RPMI7951 (cell line): ENCODE measurements at places on chromosomes 4 and X. TPM values are rescaled to one million over a fixed set of nuclear protein-coding genes. Genes with fewer than 3 reads are reported as not detected.

CXorf49 gene
- not detected in 2 replicates for total RNA-seq

ART3 gene
- 0.24 TPM in 1 of 2 replicates, not detected in the other for total RNA-seq

ASB9 gene
- 12.3 and 17.5 TPM in 2 replicates for total RNA-seq

SSX4 gene
- total RNA-seq: 0.36 TPM in 1 of 2 replicates, not detected in the other

F9 gene
- not detected in 2 replicates for total RNA-seq

SYTL5 gene
- total RNA-seq: 4.2 and 4.3 TPM in 2 replicates

FANCB gene
- total RNA-seq: 13.1 and 16.2 TPM in 2 replicates

C1QTNF7 gene
- total RNA-seq: not detected in 2 replicates

SHOX gene
- total RNA-seq: not detected in 2 replicates

KDR gene
- under 0.01 and 0.10 TPM in 2 replicates for total RNA-seq

POU3F4 gene
- not detected in 2 replicates for total RNA-seq

PDGFRA gene
- 16.9 and 18.0 TPM in 2 replicates for total RNA-seq

MAGEA10 gene
- 0.60 and 0.88 TPM in 2 replicates for total RNA-seq

ENPP6 gene
- not detected in 2 replicates for total RNA-seq

SMAD1 gene
- 10.9 and 11.4 TPM in 2 replicates for total RNA-seq

MAP3K15 gene
- total RNA-seq: not detected in 2 replicates

TMEM128 gene
- 20.2 and 30.1 TPM in 2 replicates for total RNA-seq

CXCL3 gene
- 1.1 and 1.8 TPM in 2 replicates for total RNA-seq

UGT2A1 gene
- not detected in 2 replicates for total RNA-seq

SLC6A14 gene
- not detected in 2 replicates for total RNA-seq

ARX gene
- total RNA-seq: not detected in 2 replicates

CRMP1 gene
- total RNA-seq: under 0.01 TPM in 1 of 2 replicates, not detected in the other

RHOXF2B gene
- total RNA-seq: 0.24 TPM in 1 of 2 replicates, not detected in the other

ITGB1BP2 gene
- total RNA-seq: 0.96 and 0.98 TPM in 2 replicates

FHDC1 gene
- 0.36 and 0.49 TPM in 2 replicates for total RNA-seq

ESX1 gene
- total RNA-seq: not detected in 2 replicates

DCUN1D4 gene
- 24.6 and 25.8 TPM in 2 replicates for total RNA-seq

TMPRSS11F gene
- total RNA-seq: 0.10 TPM in 1 of 2 replicates, not detected in the other

CXCL8 gene
- total RNA-seq: 66.9 and 79.5 TPM in 2 replicates
